ENCODE measurements at places on chromosomes 12 and 14.

DNA sequence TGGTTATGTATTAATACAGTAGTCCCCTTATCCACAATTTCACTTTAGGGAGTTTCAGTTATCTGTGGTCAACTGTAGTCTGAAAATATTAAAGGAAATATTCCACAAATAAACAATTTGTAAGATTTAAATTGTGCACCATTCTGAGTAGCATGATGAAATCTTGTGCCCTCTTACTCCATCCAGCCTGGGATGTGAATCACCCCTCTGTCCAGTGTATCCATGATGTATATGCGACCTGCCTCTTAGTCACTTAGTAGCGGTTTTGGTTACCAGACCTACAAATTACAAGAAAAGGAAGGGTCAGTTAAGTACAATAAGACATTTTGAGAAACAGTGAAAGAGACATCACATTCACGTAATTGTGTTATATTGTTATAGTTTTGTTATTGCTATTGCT, 39.9 kb upstream of the MDGA2 start:
- no peak for DNase-seq

GRCh38 chr12:100251917-100252316, 15.0 kb downstream of the DEPDC4 start:
- DNase-seq = no peak

DNA sequence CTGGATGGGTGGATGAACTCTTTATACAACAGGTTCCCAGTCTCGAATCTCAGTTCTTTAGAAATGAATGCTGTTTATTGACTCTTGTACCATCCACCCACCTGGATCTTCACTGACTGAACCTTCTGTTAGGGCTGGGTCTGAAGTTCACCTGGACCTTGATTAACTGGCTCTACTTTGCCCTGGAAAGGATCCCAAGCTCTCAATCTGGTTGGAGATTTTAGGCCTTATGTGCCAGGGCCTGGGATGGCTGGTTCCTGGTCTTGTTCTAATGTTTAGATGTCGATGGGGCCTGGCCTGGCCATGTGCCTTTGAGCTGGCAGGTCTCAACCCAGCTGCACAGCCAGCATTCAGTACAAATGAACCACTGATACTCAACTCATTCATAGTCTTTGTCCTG, 76.5 kb upstream of the MED13L start:
- no peak for DNase-seq

DNA sequence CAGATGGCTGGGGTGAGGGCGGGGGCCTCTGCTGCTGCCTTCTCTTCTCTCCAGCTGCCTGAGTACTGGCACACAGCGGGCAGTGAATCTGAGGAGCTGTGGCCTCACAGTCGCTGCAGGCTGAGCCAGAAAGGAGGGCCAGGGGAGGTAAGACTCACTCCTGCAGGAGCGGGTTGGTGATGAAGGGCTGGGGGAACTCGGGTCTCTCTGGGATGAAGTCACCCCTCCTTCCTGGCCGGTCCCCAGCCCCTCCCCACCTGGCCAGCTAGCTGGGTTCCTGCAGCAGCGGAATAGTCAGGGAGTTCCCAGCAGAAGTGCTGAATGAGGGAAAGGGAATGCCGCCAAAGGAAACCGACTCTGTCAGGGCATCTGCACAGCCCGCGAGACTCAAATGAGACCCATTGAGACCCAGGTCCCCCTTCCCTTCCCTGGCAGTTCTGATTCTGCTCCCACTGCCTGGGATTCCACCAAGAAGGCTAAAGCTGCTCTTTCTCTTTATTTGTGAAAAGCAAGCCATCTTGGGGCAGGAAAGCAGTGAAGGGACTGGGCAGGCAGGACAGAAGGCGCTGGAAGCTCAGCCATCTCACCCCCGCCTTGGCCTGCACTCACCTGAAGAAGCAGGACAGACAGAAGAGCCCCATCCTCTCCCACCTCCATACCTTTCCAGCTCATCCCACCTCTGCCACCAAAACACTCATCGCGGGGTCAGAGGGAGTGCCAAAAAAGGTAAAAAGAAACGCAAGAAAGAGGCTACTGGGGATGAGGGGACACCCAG, 5.3 kb downstream of the NGB start:
- DNase-seq = no peak

- no peak for DNase-seq
Observed at GRCh38 chr14:49538852-49539251, 47.3 kb downstream of the RPS29 start.

DNA sequence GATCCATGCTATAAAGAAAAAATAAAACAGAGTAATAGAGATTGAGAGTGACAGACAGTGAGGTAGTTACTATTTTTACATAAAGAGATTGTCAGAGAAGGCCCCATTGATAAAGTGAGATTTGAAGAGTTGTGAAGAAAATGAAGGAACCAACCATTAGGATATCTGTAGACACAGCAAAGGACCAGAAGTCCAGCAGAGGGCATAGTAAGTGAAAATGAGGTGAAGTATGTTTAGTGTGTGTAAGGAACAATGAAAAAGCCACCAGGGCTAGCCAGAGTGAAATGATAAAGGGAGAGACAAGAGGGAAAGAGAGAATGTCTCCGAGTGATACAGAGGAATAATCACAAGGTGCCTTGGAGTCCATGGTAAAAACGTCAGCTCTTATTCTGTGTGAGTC, 411.0 kb downstream of the NELL2 start:
- DNase-seq = no peak

DNA sequence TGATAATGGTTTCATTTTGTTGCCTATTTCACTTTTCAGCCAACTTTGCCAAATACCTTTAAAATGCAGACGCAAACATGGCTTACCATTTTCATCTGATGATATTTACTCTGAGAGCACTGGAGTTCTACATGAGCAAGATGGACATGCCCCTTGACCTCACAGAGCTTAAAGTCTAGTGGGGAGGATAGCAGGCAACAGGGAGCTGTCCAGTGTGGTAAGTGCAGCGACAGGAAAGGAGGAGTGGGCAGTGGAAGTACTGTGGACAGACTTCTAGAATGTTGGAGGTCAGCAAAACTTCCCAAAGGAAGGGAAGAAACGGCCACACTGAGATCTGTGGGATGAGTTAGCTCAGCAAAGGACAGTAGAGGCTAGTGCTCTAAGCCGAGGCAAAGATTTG, 25.3 kb downstream of the LRIG3 start:
- no peak for DNase-seq

DNA sequence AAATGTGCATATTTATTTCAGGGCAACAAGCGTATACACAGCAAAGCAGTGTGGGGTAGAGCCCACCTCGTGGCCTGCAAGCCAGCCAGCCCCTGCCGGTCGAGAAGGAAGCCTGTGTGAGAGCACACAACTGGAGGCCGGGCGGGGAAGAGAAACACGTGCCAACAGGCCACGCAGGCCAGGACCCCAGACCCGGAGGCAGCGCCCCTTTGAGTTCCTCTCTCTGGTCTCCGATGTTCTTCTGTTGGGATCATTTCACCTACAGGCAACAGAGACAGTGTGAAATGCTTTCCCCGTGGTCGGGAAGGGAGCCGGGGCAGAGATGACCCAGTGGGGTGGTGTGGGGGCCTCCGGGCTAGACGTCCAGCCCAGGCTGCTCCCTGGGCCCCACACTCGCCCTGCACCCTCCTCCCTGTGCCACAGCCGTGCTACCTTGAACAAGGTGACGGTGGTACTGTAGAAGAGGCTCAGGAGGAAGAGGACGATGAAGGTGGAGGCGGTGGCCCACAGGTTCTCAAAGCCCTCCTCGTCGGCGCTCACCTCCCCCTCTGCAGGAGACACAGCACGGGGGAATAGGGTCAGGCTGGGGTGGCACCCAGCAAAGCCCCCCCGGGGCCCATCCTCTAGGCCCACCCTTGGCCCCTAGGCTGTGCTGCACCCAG, 325.5 kb downstream of the TMEM121 start:
- DNase-seq = no peak

DNA sequence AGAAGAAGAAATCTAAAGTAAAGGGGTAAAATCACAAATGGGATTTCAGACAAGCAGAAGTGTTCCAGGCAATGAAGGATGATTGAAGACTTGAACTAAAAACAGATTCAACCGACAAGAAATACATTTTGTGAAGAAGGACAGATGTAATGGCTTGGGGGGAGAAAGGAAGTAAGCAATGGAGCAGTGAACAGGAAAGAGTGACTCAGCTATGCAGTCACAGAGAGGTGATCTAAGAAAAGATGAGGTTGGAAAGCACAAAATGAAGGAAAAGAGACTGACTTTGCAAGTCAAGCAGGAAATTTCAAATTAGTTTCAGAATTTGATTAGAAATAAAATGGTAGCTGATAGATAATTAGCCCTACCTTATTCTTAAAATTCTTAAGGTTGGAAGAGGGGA, 66.5 kb downstream of the PUS7L start:
- no peak for DNase-seq

DNA sequence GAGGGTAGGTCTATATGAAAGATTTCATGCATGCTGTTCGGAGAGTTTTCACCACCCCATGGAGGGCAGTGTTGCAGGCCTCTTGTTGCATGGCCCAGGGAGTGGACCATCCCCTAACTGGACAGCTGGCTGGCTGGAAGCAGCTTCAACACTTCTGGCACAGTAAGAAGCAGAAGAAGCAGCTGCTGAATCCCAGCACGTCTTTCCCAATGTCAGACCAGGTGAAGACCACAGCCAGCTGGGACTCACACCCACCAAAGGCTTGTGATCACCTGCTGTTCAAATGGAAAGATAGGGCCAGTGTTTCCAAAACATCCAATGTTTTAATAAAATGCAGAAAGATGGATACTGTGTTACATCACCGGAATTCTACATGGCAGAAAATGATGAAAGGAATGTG, 1423.6 kb downstream of the AACS start:
- no peak for DNase-seq

Measured in NCI-H748 treated with DMSO at 0.1 percent for 48 hours (cell line).